ENCODE measurements at places on chromosomes 1 and 21. TPM values are rescaled to one million over a fixed set of nuclear protein-coding genes. Genes with fewer than 3 reads are reported as not detected.

Gene ABCG1
- total RNA-seq = 0.36 TPM

Gene SHISA4
- 10.0 TPM for total RNA-seq

Gene RNU1-1
- under 0.01 TPM for total RNA-seq

Gene ERRFI1
- total RNA-seq = 106 TPM

Gene RNU1-3
- total RNA-seq = under 0.01 TPM

Gene MSH4
- total RNA-seq = under 0.01 TPM

Gene CADM3
- not detected for total RNA-seq

Gene LAMC1
- total RNA-seq = 394 TPM

Gene DISC1
- total RNA-seq = 6.1 TPM

Gene CLCA4
- not detected for total RNA-seq

Gene CYP4A11
- total RNA-seq = not detected

Gene FCRLA
- total RNA-seq = 0.36 TPM

Gene GSTM4
- total RNA-seq = 10.4 TPM

Gene POTED
- total RNA-seq = not detected

Gene SLC25A34
- under 0.01 TPM for total RNA-seq

Gene KDF1
- not detected for total RNA-seq

Gene SPRR2E
- total RNA-seq = not detected

Gene DVL1
- 27.5 TPM for total RNA-seq

Gene KCTD3
- total RNA-seq = 51.7 TPM

Data from IMR-90 (cell line).